ENCODE measurements at places on chromosomes 2 and 18. TPM values are rescaled to one million over a fixed set of nuclear protein-coding genes. Genes with fewer than 3 reads are reported as not detected.

Gene DPP10
- not detected for polyA plus RNA-seq

Gene TNFRSF11A
- 0.67 TPM for polyA plus RNA-seq

Gene ADD2
- polyA plus RNA-seq, result 0.18 TPM

Gene RPRM
- polyA plus RNA-seq, result not detected

- H3K27me3 ChIP-seq, result no peaks in the 10 kb centered on the region
- no peaks in the 10 kb centered on the region for H3K4me1 ChIP-seq
- H3K4me3 ChIP-seq, result no peak overlapping the region
- no peaks in the 10 kb centered on the region for H3K36me3 ChIP-seq
- no peak for DNase-seq
- no peak overlapping the region for H3K27ac ChIP-seq
Observed at GRCh38 chr18:75823471-75823870, 396.0 kb upstream of the SMIM21 start.

DNA sequence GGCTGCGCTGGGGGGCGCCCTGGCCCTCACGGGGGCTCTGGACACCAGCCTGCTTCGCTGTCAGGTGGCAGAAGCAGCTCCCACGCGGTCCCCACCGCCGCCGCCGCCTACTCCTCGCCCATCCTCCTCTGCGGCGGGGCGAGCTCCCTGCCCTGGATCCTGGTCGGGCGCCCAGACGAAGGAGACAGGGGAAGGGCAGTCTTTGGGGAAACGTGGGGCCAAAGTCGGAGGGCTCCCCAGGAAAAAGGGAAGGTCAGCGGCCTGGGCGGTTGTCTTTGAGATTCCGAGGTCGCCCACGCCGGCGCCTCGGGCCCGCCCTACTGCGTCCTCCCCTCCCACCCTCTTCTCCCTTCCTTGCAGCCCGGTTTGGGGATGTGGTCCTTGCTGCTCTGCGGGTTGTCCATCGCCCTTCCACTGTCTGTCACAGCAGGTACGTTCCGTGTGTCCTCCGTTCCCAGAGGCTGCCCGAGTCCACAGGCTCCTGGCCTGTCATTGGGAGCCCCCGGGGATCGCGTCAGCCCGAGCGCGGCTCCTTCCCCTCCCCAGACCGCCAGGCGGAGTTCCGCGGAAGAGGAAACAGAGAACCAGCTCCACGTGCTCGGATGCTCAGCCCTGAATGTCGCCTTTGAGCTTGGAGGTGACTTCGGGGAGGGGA is 800 bp downstream of the IL1RL2 start:
- H3K36me3 ChIP-seq, result no peaks in the 10 kb centered on the region
- no peak overlapping the region for H3K4me3 ChIP-seq
- DNase-seq, result peak; percentile 68
- H3K27me3 ChIP-seq, result peaks cover 18% of the 10 kb centered on the region
- H3K4me1 ChIP-seq, result peaks cover 13% of the 10 kb centered on the region

DNA sequence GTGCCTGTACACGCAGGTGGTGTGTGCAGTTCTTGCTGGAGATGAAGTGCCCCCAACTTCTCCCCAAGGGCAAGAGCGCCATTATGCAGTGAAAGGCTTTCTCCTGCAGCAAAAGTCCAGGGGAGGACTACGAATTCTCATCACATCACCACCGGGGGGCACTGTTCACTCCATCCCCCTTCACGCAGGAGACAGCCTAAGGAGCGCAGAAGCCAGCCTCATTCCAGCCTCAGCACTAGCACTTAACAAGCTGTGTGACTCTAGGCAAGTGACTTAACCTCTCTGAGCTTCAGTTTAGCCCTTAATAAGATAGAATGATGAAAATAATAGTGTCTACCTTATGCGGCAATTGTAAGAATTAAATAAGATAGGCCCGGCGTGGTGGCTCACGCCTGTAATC is 32.3 kb downstream of the DNMT3A start:
- H3K4me3 ChIP-seq, result no peak overlapping the region
- H3K27me3 ChIP-seq, result no peaks in the 10 kb centered on the region
- no peak overlapping the region for H3K27ac ChIP-seq
- peaks cover 28% of the 10 kb centered on the region for H3K4me1 ChIP-seq

DNA sequence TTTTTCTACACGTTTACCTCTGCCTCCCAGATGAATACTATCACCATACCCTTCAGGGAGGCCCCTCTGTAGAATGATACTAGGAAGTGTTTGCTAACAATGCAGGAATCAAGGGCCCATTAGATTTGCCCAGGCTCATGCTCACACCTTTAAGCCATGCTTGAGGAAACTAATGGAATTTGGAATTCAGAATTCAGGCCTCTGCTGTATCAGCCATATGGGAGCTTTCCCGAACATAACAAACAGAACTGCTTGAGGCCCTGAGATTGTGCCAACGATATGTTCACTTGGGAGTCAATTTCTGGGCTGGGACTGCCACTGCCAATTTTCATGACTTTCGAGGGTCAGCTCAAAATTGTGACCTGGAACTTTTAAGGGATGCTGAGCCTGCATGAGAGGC is 282.5 kb downstream of the CLIP4 start:
- H3K36me3 ChIP-seq, result no peaks in the 10 kb centered on the region
- no peak for DNase-seq
- no peak overlapping the region for H3K4me3 ChIP-seq
- H3K27ac ChIP-seq, result no peak overlapping the region

DNA sequence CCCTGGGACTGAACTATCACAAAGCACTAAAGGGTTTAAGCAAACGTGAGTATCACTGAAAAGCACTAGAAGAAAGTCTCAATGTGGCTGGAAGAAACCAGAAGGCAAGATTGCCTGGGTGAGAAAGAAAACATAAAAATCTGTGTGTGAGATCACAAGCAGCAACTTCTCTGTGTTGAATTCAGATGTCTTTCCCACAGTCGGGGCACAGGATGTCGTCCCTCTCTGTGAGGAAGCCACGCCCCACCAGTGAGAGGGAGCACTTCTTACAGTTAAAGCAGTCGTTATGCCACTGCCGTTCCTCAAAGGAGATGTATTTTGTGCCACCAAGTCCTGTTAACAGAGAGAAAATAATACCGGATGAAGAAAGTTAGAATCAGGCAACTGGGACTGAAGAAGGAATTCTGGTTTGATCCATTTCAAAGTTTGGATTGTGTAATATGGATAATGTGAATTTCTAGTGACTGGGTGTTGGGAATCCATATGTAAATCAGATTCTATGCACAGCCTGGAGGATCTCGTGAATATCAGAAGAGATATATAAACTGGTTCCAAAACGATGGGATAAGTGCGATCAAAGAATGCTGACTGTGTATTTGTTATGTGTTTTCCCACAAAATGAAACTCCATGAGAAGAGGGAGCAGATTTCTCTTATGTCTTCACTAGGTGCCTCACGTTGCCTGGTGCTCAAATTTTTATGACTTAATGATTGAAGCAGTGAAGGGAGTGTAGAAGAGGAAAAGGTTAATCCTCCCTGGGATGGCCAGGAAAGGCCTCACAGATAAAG is 24.0 kb downstream of the C2orf49 start:
- H3K4me1 ChIP-seq, result no peaks in the 10 kb centered on the region
- no peaks in the 10 kb centered on the region for H3K27me3 ChIP-seq
- peaks cover 44% of the 10 kb centered on the region for H3K36me3 ChIP-seq
- H3K27ac ChIP-seq, result no peak overlapping the region
- no peak for DNase-seq
- no peak overlapping the region for H3K4me3 ChIP-seq

- no peaks in the 10 kb centered on the region for H3K36me3 ChIP-seq
- DNase-seq, result peak; percentile 52
Observed at GRCh38 chr2:136131484-136131960, 13.6 kb upstream of the CXCR4 start.
